ENCODE measurements at places on chromosomes 5 and 9.

GRCh38 chr5:17878541-17878940 is 244.3 kb downstream of the TAF11L14 start:
- DNase-seq, result no peak

GRCh38 chr9:138047469-138048040 is 170.0 kb downstream of the CACNA1B start:
- no peak for DNase-seq

DNA sequence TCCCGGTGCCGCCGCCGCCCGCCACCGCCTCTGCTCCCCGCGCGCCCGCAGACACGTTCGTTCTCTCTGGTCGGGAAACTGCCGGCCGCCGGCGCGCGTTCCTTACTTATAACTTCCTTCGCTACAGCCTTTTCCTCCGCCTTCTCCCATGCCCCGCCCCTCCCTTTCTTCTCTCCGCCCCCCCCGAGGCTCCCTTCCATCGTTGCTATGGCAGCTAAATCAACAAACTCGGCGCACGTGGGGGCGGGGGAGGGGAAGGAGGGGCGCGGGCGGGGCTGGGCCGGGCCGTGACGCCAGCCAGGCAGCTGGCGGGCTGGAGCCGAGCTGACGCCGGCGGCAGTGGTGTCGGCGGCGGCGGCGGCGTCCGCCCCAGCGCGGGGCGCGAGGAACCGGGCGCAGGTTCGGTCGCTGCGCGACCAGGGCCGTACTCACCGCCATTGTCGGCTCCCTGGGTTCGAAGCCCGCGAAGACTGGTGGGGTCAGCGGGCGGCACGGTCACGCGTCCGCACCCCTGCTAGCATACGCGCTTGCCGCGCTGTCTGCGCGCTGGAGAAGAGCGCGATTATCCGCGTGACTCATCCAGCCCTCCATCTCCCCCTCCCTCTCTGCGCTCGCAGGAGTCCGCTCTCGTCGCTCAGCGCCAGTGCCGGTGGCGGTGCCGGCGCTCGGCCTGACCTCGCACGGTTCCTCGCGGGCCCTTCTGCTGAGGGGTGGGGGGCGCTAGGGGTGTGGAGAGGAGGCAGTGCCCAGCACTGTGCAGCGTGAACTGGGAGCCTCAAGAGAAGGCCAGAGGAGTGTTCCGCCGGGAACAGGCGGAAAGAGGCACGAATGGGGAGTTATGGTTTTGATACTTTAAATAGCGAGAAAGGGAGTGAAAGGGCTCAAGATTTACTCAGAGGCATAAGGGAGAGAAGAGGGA is at the start of gene KLF4:
Gene KLF4, minus strand, starts transcription at position 83 of the 919 bp plus-strand sequence. CDS start 597 bp downstream, outside the sequence.
- DNase-seq, result peak; percentile 38

DNA sequence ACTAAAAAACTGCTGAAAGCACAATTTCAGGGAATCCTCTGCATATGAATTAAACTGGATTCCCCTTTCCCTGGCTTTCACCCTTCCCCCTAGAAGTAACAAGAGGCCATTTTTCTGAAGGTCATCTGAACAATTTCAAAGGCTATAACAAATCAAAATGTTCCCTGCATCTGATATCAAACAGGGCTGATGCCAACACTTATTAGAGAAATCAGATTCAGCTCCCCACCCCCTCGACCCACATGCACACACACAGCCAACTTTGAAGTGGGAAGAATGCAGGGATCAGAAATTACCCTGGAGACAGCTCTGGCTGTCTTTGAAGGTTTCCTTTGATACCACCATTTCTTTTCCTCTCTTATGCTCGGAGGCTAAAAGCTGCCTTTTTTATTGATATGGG is 149.0 kb upstream of the RAPGEF1 start:
- DNase-seq, result no peak

DNA sequence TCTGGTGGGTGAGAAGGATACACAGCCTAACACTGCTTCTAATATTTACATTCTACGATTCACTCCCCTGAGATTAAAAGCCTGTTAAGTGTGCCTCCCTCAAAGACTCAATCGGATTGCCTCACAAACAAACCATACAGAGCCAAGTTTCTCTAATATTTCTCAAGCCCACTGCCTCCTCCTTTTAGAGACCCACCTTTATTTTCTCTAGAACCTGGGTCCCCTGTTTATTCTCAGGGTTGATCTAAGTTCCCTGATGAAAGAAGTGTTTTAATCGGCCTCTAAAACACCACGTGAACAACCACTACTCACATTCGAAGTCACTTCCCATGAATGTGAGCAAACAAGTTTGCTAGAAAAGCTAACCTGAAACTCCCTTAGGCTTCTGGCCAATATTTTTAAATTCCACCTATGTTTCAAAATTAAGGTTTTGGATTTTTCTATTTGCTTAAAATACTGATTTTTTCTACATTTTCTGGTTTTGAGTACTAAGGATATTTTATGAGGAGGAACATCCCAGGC is 76.5 kb downstream of the GLIS3 start:
- DNase-seq, result no peak

- DNase-seq, result no peak
Measured at GRCh38 chr5:36059571-36060419, 6.9 kb downstream of the UGT3A2 start.

DNA sequence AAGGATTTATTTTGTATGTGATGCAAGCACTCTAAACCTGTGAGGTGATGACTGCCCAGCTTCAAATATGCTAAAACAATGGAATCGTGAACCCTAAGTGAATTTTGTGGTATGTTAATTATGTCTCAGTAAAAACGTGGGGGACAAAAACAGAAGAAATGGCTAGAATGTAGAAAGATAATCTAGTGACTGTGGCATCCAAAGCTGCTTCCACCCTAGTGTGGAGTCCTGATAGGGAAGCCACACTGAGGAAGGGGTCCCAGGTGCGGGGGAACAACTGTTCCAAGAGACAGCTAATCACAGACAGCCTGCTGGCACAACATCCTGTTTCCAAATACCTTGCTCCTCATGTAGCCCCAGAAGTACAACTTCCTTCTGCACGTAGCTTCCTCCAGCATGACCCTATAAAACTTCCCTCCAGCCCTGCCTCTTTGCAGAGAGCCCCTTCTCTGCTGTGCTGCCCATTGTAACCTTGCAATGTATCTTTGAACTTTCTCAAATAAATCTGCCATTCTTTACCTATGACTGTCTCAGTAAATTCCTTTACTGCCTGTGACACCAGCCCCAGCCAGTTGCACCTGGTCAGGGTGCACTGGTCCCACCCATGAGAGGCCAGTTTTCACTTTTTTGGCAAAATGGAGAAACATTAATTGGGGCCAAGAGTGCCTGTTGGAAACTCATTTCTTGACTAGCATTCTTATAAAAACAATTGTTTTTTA is 4.9 kb downstream of the GMCL2 start:
- DNase-seq, result no peak

DNA sequence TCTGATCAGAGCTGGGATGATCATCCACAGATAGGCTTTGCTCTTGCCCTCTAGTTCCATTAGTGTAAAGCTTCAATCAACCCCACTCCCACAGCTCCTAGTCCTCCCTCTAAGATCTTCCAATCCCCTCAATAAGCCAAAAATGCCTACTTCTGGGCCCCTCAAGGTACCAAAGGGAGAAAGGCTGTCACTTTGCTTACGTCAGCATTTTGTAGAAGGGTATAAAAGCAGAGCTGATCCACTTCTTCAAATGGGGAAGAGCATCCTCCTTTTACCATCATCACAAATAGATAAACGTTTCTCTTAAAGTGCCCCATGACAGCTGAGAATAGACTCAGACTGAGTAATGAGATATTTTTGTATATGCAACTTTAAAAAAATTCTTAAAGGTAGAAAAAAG is 13.1 kb upstream of the ADGRV1 start:
- no peak for DNase-seq

GRCh38 chr5:173039964-173040363 is 16.2 kb upstream of the CREBRF start:
- no peak for DNase-seq
